ENCODE measurements at places on chromosomes 2 and 18.

GRCh38 chr2:207883002-207883780 lies 113.5 kb upstream of the FZD5 start:
- DNase-seq = no peak

DNA sequence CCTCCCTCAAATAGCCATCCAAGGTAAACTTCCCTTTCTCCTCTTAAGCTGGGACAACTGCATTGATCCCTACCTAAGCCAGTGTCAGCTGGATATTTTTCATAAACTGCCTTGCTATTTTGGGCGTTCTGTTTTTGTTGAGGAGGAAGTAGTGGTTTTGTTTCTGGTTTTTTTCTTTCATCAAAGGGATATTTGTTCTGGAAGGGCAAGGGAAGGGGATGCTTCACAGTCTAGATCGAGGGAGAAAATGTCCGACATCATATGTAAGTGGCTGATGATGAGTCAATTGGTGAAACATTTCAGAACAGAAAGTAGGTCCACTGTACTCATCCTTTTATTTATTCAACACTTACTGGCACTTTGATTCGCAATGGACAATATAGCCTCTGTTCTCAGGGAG lies 31.0 kb downstream of the TANC1 start:
- DNase-seq = no peak

DNA sequence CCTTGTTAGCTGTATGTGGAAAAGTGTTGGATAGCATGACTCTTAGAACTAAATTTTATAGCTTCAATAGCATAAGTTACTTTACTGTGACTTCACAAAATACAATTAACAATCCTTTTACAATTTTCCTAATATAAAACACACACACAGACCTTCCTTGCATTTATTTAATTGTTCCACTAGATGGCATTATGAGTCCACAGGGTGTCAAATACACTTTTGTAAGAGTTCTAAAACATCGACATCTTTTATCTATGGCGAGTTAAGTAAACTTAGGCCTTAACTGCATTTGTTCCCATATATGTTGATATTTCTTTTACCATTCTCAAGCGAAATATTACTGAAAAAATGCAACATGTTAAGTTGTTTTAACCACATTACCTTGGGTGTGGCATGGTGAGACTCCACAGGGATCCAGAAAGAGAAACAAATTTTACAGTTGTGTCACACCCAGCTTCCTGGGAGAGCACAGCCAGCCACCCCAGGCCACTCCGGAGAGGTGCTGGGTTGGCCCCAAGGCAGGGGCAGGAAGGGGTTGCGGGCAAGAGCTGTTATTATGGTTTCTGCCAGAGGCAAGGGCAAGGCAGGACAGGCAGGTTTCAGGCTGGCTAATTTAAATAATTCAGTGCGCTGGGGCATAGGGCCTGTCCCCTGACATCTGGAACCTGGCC lies 312.4 kb upstream of the MC4R start:
- DNase-seq = no peak

GRCh38 chr2:175955136-175955535 lies 46.9 kb downstream of the LNPK start:
- DNase-seq = no peak

DNA sequence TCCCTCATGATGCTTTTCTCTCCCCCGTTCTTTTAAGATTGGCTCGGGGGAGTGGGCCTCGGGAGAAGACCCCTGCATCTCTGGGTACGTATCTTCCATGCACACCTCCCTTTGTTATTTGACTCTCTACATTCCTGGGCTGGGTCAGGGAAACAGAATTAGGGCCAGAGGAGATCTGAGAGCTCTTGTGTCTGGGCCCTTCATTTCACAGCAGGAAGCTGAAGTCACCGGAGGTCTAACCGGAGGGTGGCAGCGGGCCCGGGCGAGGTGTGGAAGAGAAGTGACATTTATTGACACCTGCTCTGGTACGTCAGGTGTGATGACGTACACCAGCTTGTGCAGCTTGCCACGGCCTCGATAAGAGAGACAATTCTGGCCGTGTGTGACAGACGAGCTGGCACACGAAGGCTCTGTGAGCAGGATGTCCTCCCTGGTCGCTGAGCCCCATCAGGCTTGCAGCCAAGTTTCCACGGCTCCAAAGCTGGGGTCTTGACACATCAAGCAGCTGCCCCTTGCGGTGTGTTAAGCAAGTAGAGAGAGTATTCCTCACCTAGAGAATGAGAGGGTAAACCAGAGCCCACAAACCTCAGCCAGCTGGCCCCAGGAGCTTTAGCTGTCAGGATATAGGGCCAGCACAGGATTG lies 30.4 kb downstream of the TOGARAM2 start:
- peak; percentile 92 for DNase-seq

DNA sequence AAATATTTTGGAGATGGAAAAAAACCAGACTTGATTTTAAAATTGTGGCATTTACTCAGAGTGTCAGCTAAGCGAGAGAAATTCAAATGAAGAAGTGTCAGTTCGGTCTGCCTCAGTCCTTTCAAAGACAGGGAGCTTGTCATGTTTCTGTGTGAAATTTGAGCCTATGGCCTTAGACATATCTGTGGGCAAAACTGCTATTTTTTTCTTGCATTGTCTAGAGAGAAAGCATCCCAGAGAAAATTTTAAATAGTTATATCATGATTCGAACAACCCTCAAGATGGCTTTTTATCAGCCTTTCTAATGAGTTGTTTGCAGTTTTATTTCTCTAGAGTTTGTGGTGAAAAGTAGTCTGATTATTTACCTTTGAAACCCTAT lies 50.2 kb upstream of the KCNE4 start:
- DNase-seq = no peak

- no peak for DNase-seq
Observed at GRCh38 chr18:28607991-28608390, 431.1 kb upstream of the CDH2 start.

- no peak for DNase-seq
Observed at GRCh38 chr18:61489334-61489733, 156.1 kb downstream of the CDH20 start.

GRCh38 chr2:70442301-70443077 lies 111.1 kb downstream of the TGFA start:
- DNase-seq = no peak

- DNase-seq = no peak
Observed at GRCh38 chr2:57598551-57598950, 448.1 kb upstream of the VRK2 start.

- DNase-seq = no peak
Observed at GRCh38 chr2:168614172-168615018, 158.3 kb downstream of the CERS6 start.

DNA sequence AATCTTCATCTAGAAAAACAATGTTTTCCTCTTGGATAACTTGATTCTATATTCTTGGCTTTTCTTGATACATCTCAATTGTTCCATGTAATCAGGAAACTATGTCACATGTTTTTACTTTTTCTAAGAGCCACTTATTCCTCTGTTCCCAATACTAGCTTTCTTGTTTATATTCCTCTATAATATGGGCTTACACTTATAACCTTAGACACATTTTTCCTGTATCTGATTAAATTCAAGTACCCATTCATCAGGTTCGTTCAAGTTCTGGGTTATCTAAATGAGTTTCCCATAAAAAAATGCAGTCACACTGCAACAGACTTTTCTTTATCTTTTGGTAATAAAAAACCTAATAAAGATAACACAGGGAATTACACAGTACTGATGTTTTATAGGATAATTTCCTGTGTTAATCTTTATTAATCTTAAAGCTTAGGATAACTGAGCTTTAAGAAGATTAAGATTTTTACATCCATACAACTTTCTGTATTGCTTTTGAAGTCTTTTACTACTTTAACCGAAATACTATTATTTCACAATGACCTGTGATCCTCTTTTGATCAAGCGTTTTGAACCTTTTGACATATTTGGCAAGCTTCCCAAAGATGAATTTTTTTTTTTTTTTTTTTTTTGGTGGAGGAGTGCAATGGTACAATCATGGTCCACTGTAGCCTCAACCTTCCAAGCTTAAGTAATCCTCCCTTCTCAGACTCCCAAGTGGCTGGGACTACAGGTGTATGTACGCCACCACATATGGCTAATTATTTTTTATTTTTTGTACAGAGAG lies 44.3 kb upstream of the C2orf66 start:
- no peak for DNase-seq

GRCh38 chr2:79993144-79993543 lies 311.4 kb downstream of the LRRTM1 start:
- no peak for DNase-seq

DNA sequence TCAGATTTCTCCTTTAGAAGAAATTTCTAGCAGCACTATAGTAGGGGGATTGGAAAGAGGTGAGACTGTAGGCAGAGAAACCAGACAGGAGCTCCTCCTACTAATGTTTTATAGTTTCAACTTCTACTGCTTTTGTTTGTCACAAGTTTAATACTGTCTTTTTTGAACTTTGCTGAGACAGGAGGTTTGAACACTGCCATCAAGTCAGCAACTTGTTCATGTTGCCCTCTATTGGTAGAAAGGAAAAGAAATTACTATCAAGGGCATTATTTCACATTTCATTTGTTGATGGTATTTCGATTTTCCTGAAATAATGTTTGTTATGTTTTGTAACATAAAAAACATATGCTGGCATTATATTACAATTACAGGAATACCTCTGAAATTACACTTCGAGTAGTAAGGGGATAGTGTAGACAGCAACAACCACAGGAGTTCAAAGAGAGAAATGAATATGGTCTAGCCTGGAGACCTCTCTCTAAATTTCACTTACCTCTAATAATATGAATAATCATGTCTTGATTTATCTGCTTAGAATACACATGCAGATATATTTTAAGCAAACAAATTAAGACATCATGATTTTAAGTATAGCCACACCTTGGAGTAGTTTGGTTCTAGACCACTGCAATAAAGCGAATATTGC lies 12.4 kb upstream of the CCDC88A start:
- DNase-seq = no peak

DNA sequence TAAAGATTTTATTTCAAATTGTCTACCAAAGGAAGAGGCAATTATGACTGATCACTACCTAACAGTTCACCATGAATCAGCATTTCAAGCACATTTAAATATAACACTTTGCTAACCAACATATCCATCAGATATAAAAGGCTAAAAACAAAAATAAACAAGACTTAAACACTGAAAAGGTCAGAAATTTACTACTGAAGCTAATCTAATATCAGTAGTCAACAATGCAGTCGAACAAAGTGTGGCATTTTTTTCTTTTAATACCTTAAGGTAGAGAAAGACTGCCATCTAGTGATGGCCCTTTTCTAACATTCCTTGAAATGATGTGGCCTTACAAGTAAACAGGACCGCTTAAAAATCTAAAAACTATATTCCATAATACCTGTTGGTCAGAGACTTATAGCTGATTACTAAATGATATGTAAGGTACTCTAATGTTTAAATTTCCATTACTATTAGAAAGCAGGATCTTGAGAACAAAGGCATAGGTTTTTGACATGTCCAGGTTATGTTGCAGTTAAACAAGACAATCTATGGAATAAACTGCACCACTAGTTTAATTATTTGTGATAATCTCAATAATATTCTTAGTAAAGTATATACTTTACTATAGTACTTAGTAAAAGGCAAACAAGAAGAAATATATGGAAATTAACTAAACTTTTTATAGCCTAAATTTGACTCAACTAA lies 80.0 kb downstream of the EXOC6B start:
- DNase-seq = no peak

GRCh38 chr2:239225371-239225851 lies 175.4 kb downstream of the HDAC4 start:
- DNase-seq = no peak

DNA sequence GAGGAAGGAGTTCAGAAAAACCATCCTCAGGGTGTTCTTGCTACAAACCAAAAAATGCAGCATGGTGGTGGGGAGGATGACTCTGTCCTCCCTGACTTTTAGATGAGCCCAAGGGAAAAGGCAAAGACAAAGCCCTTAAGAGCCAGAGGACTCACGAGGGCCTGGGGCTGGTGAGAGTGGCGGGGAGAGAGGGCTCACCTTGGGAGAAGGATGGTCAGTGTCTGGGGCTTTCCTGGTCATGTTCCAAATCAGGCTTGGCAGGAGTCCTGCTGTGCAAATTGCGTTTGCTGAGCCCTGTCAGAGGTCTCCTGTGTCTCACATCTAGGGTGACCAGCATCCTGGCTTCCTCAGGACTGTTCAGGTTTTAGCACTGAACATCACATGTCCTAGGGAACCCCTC lies 4.7 kb downstream of the UGT1A1 start:
- no peak for DNase-seq

GRCh38 chr2:197777823-197778407 lies 7.2 kb downstream of the BOLL start:
- no peak for DNase-seq

- no peak for DNase-seq
Observed at GRCh38 chr2:71647356-71647755, 194.0 kb downstream of the DYSF start.

- no peak for DNase-seq
Observed at GRCh38 chr2:161031511-161031910, 128.7 kb upstream of the TANK start.

GRCh38 chr2:186820303-186820702 lies 28.7 kb downstream of the ZSWIM2 start:
- DNase-seq = no peak

DNA sequence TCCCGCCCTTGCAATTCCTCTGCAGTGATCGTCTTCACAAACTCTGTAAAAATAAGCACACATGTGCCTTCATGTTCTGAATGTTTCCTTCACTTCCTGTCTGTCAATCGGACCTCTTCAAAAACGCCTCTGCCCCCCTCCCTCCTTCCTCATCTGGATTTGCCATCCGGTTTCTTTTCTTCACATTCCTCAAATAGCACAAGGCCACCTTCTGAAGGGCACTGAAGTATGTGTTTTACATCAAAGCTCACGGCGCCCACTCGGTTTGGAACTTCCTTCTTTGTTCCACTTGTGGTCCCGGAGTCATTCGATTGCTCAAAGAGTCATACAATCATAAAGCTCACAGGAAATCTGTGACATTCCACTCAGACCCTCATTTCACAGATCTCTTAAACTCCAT lies 758.1 kb upstream of the SALL3 start:
- no peak for DNase-seq

DNA sequence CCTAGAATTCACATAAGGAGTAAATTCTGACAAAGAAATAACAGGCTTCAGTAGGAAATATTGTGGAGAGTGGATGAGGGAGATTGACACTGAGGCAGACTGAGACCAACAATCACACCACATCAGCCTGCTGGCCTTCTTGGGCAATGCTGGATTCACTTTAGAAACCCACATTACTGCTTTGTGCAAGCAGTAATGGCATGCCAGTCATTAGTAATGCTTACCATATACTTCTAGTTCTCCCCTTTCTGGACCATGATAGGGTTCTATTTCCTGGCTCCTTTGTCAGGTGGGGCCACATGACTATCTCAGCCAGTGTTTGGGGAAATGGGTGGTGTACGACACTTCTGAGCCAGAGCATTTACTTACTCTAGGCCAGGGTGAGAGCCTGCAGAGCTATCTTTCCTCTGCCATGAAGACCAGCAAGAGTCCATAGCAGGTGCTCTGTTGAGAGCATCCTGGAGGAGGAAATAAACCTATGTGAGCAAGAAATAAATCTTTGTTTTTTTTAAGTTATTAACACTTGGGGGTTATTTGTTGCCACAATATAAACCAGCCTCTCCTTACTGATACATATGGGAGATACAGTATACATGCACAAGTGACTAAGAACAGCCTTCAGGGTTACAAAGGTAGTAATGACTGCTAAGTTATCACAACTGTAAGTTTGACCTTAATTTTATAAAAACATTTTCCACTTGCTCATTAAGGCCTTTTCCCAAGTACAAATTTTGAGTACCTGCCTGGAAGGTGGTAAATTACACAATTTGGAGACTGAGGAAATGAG lies 89.3 kb upstream of the TANK start:
- DNase-seq = no peak

- DNase-seq = no peak
Observed at GRCh38 chr2:241208058-241208457, 19.6 kb downstream of the ANO7 start.
